ENCODE measurements at places on chromosomes 3 and 15.

- DNase-seq = no peak
These were observed 15.9 kb downstream of the ABTB1 start for GRCh38 chr3:127688416-127689265.

GRCh38 chr3:42710323-42711021, 7.9 kb upstream of the HHATL start:
- no peak for DNase-seq

GRCh38 chr3:16917980-16918682, 33.4 kb downstream of the PLCL2 start:
- no peak for DNase-seq

- DNase-seq = peak; percentile 33
These were observed 66.2 kb downstream of the KLF13 start for GRCh38 chr15:31392761-31393401.

DNA sequence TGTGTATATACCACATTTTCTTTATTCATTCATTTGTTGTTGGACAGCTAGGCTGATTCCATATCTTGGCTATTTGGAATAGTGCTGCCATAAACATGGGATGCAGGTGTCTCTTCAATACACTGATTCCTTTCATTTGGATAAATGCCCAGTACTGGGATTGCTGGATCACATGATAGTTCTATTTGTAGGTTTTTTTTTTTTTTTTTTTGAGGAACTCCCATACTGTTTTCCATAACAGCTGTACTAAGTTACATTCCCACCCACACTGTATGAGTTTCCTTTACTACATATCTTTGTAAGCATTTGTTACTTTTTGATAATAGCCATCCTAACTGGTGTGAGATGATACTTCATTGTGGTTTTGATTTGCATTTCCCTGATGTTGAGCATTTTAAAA, 437.7 kb downstream of the DIPK2A start:
- DNase-seq = no peak

DNA sequence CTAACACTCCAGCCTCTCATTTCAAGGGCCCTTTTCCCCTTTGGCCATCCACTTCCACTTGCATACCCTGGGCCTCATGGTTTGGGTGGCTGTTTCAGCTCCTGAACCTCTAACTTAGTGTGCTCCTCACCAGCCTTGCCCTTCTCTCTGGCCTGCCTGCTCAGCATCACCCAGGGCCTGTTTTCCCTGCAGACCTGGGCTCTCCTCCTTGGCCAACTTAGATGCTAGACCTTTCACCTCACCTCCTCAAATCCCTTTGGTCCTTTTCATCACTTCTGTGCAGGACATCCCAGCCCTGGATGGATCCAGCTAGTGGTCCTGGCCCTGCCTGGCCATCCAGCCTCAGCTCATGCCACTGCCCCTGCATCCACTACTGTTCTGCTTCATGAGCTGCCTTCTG, 95.4 kb downstream of the CACNA1D start:
- no peak for DNase-seq

GRCh38 chr3:71785532-71786216, 726 bp upstream of the PROK2 start:
- DNase-seq = no peak

GRCh38 chr3:125683067-125683829, 88.0 kb upstream of the OSBPL11 start:
- no peak for DNase-seq

GRCh38 chr3:172150913-172151650, 111.7 kb downstream of the FNDC3B start:
- no peak for DNase-seq

DNA sequence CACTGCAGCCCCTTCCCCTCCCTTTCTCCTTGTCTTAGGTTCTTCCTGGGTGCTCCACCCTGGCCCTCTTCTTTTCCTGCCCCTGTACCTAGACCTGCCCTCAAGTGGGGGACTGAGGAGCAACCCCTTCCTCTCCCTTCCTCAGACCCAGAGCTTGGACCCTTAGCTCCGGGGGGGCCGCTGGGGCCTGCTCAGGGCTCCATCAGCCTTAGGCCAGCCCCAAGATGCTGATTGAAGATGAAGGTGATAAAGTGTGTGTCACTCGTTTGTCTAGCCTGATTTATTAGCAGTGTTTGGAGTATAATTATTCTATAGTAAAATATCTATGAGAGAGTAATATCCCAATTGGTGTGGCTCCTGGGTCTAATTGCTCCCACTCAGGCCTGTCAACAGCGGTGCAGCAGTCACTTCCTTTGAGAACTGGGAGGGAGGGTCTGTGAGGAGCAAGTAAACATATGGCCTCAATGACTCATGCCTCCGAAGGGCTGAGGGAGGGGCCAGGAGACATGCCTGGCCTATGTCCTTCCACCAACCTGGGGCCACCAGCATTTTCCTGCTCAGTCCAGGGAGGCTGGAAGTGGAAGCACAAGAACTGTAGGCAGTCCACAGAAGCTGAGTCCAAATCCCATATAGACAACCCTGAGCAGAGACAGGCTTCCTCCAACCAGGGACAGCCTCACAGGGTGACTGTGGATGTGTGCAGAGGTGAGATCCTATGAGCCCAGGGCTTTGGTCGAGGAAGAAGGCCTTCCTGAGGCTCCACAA, 123.2 kb downstream of the DNAJB8 start:
- no peak for DNase-seq

DNA sequence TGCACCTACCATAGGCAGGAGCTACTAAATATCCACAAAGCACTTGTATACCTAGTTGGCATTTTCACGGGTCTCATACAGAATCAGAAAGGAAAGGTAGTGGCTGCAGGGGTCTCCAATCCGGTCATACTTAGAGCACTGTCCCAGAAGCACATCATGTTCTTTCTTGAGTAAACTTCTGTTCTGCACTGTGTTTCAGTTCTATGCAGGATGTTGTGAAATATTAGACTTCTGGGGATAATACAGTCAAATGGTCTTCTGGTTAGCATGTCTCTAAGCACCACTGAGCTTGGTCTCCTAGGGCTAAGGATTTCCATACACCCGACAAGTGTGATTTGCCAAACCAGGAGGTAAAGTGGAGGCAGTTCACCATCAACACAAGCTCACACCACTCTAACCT, 27.9 kb downstream of the MINDY4B start:
- no peak for DNase-seq

DNA sequence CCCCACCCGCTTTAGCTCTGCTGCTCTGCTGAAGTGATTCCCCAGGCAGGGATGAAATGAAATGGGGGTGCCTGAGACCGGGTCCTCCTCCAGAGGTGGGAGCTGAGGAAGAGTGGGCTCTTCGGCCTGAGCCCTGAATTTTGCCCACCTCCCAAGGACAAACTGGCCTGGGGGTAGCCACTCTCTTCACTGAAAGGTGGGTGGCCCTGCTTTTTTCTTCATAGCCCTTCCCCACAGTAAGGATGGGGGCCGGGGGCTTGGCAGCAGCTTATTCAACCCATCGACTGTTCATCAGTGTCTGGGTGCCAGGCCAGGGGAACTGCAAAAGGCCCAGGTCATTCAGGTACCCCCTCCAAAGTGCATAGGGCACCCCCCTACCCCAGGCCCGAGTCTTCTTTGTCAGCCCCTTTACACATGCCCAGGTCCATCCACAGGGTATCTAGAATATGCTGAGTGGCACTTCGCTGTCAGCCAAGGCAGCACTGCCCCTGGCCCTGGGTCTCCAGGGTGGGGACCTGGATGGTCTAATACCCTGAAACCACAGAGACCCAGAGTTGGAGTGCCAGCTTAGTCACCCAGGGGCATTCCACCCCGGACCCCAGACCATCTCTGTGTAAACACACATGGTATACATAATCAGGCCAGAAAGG, 7.9 kb downstream of the SCN5A start:
- no peak for DNase-seq

- DNase-seq = no peak
These were observed 35.8 kb upstream of the FBN1 start for GRCh38 chr15:48681353-48681752.

- DNase-seq = no peak
These were observed 261.2 kb upstream of the LRRFIP2 start for GRCh38 chr3:37435572-37435971.

- no peak for DNase-seq
These were observed 13.7 kb downstream of the FAM107A start for GRCh38 chr3:58563386-58564035.

DNA sequence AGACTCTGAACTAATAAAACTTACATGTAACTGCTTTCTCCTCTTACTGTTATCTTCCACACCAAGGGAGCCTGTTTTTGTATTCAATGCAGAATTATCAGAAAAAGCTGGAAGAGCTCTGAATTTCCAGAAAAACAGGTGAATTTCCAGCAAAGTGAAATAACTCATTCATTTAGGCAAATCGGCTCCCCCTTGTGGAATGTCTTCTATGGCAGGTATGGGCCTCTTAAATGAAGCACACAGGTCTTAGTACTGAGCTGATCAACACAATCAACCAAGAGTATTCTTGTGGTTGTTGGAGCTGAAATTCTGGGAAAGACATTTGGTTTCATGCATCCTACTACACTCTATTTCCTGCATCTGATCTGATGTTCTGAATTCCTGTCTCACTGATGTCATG, 31.0 kb upstream of the PTPRG start:
- no peak for DNase-seq

GRCh38 chr3:100591411-100591810, 18.0 kb upstream of the ADGRG7 start:
- DNase-seq = no peak

- no peak for DNase-seq
These were observed 7.9 kb downstream of the TM4SF18 start for GRCh38 chr3:149325581-149325980.

GRCh38 chr3:3117651-3118050, 7.5 kb upstream of the IL5RA start:
- no peak for DNase-seq

- DNase-seq = no peak
These were observed 318.7 kb upstream of the C2CD4B start for GRCh38 chr15:62483814-62484213.

DNA sequence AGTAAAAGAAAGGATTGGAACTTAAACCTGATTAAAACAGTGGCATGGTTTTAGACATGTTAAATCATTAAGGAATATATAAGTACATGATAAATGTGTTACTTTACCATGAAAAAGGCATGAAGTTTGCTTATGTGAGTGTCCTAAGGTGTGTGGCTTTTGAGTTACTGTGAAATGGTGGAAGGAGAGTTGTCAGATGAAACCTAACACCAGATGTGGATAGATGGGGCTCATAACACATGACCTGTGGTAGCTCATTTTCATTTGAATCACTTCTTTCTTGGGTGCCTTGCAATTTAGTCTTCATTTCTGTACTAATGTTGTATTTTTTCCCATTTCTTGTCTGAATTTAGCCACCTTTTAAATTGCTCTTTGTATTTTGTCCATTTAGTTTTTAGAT, 13.0 kb downstream of the MEF2A start:
- no peak for DNase-seq

GRCh38 chr3:32193101-32193500, 45.4 kb upstream of the CMTM8 start:
- no peak for DNase-seq

DNA sequence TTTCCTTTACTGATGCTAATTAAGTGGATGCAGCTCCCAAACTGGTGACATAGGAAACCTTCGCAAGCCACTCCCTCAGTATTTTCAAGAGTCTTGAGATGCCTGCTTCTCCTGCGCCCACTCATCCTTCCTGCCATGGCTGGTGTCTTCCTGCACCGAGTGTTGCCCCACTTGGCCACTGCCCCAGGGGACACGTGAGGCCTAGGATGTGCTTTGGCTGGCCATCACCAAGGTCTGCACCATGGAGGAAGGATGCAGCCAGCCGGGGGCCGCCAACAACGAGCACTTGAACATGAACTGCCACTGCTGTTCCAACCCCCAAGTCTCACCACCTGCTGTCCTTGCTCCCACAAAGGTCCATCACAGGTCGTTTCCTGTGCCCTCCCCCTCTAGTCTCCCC, 34.1 kb downstream of the EPHB3 start:
- no peak for DNase-seq

DNA sequence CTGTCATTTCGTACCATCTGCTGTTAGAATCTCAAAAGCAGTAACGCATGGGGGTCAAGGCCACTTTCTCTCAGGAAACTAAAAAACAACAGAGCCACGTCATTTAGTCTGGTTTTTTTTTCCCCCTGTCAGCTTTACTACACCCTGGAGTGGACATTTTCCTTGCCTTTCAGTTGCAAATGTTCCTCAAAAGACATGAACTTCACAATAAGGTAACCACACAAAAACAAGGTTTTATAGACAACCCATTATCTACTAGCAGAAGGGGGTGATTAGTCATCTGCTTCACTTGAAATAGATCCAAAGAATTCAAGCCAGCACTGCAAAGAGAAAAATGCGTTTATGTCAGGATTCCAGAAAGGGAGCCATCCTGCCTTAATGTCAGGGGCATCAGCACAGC, 171.8 kb upstream of the CDIN1 start:
- no peak for DNase-seq

- no peak for DNase-seq
These were observed 723.0 kb upstream of the BCHE start for GRCh38 chr3:166560253-166560652.

- DNase-seq = peak; percentile 4
These were observed 378.2 kb upstream of the AZI2 start for GRCh38 chr3:28726840-28727239.

All from activated naive CD8-positive, alpha-beta T cell treated with anti-CD3 and anti-CD28 coated beads, Interleukin-2, amount 50 U/mL, for 24 hours (primary cell).